T follicular helper cell (primary cell): ENCODE measurements at places on chromosomes 1 and 21.

GRCh38 chr1:3312898-3313575 is 141.4 kb upstream of the ARHGEF16 start:
- no peak for DNase-seq

DNA sequence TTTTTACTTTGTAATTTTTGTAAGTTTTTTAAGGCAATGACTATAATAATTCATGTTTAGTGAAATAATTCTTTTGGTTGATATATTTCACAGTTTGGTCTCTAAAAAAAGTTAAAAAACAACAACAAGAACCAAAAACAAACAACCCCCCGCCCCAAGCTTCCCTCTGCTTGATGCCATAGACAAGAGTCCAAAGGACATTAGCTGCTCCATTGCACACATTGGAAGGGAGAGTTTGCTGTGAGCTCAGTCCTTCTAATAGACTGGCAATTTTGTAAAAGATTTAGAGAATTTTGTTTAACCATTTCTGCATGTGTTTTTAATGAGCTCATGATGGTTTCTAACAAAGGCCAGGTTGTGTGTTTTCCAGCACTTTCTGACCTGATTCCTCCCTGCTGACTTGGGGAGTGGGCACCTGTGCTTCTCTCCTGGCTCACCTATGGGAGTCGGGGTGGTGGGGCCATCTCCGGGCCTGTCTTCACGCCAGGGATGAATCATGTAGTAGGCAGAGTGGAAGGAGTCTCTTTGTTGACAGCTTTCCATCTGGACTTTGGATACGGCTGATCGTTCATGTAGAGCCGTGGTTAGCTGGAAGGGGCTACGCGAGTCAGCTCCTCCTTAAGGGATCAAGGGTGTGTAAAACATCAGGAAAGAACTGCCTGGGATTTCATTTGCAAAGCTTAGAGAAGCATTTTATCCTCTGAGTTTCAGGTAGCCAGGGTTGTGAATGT is 14.1 kb downstream of the ZBTB18 start:
- DNase-seq: no peak

DNA sequence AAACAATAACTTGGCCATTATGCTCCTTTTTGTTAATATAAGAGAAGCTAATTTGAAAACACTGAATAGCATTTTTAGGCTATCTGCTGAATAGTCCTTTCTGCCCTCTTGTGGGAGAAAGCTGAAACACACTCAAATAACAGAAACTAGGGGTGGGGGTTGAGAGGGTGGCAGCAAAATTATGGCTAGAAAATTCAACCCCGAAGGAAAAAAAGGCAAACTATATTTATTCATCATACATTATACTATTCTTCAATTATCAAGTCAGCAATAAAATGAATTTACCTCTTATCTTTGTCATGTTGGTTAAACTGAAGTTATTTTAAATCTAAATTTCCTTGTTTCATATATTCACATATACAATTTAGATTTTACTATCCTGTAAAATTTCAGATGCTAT is 255.9 kb downstream of the FAF1 start:
- DNase-seq: no peak

- DNase-seq: no peak
These were observed 526.0 kb upstream of the ADGRL4 start for GRCh38 chr1:79532555-79532954.

DNA sequence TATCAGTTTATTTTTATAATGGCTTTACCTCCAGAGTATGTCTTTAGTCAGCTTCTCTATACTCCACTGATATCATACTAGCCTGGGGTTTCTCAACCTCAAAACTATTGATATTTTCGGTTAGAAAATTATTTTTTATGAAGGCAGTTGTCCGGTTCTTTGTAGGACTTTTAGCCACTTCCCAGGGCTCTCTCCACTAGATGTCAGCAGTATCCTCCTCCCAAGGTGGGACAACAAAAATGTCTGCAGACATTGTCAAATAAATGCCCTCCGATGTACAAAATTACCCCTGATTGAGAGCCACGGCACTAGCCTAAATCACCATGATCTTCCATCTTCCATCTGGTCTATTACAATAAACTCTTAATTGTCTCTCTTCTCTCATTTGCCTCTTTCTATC is 4.1 kb upstream of the GRIK1 start:
- DNase-seq: no peak

DNA sequence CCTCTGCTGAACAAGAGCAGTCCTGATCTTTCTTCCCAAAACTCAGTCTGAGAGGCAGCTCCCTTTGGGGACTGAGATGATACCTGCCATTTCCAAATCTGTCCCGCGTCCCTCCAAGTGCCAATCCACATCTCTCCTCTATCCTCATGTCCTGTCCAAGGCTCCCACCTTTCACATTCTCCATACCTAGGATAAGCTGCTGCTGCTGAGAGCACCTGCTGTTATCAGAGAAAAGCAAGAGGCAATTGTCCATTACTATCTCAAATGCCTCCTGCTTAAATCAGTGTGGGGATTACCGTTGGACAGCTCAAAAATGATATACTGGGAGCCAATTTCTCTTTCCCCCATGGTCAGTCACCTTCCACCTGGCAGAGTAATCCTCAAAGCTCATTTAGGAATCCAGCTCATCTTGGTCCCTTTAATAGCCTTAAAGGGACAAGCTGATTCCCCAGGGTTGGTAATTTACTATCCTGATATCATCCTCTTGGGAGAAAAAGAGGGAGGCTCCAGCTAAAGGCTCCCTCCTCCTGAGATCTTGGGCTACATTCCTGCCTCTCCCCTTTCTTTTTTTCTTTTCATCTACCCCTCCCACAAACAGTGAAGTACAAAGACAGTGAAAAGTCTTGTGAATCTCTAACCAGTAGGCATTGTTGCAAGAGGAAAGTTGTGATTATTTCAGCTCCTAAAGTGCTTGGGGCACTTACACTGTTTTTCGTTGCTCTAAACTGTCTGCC is 278.1 kb upstream of the CAMK1G start:
- DNase-seq: no peak
